H9 (cell line): ENCODE measurements at places on chromosomes 1 and 21. TPM values are rescaled to one million over a fixed set of nuclear protein-coding genes. Genes with fewer than 3 reads are reported as not detected.
A peak's percentile ranks its signal among the peaks of the same experiment; 100 is the strongest.

OR10K2 gene
- total RNA-seq = not detected in 2 replicates

PKP1 gene
- 0.09 and 0.13 TPM in 2 replicates for total RNA-seq

FCRLA gene
- not detected in 2 replicates for total RNA-seq

MROH9 gene
- total RNA-seq = not detected in 2 replicates

BMP8A gene
- 0.52 and 0.94 TPM in 2 replicates for total RNA-seq

GRCh38 chr1:246632281-246633168 is 66.3 kb downstream of the CNST start:
- no peak overlapping the region for H3K4me3 ChIP-seq
- H3K4me1 ChIP-seq = no peaks in the 10 kb centered on the region
- H3K36me3 ChIP-seq = peaks cover 3% of the 10 kb centered on the region; the same call in 1 of the 3 replicates
- no peaks in the 10 kb centered on the region for H3K27me3 ChIP-seq

GRCh38 chr1:109659145-109659544 is 3.2 kb downstream of the GSTM4 start:
- H3K4me1 ChIP-seq = no peaks in the 10 kb centered on the region
- no peak for DNase-seq
- H3K27me3 ChIP-seq = no peaks in the 10 kb centered on the region
- no peak overlapping the region for H3K27ac ChIP-seq
- H3K36me3 ChIP-seq = no peaks in the 10 kb centered on the region

GRCh38 chr1:162133566-162133965 is 64.1 kb downstream of the NOS1AP start:
- H3K36me3 ChIP-seq = no peaks in the 10 kb centered on the region
- H3K4me1 ChIP-seq = peaks cover 6% of the 10 kb centered on the region
- no peak overlapping the region for H3K4me3 ChIP-seq
- no peaks in the 10 kb centered on the region for H3K27me3 ChIP-seq
- no peak overlapping the region for H3K27ac ChIP-seq

- no peaks in the 10 kb centered on the region for H3K36me3 ChIP-seq
- H3K27me3 ChIP-seq = no peaks in the 10 kb centered on the region; the same call in 1 of the 2 replicates
- no peak overlapping the region for H3K4me3 ChIP-seq
- no peak for DNase-seq
- no peaks in the 10 kb centered on the region for H3K4me1 ChIP-seq
Measured at GRCh38 chr1:5338466-5338865, 653.8 kb downstream of the NPHP4 start.

DNA sequence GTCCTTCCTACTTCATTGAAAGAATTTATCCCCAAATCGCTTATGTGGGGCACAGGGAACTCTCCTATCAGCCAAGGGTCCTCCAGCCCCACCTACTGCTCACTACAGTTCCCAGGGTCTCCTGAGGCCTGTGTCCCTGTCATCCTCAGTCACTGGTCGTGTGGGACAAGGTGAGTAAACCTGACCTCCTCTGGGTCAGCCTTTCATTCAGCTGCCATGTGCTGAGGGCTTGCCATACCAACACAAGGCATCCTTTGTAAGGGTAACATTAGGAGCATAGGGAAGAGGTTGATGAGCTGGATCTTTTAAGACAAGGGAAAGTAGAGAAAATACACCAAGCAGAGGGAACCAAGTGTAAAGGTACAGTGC is 11.2 kb upstream of the SNAPIN start:
- no peaks in the 10 kb centered on the region for H3K27me3 ChIP-seq
- DNase-seq = peak; percentile 58
- H3K4me1 ChIP-seq = no peaks in the 10 kb centered on the region
- no peak overlapping the region for H3K27ac ChIP-seq
- peaks cover 43% of the 10 kb centered on the region for H3K36me3 ChIP-seq

GRCh38 chr21:44579833-44580144 is 615 bp downstream of the KRTAP10-5 start:
- no peak overlapping the region for H3K4me3 ChIP-seq
- peak; percentile 23 for DNase-seq
- H3K36me3 ChIP-seq = no peaks in the 10 kb centered on the region; the same call in 1 of the 3 replicates
- no peaks in the 10 kb centered on the region for H3K4me1 ChIP-seq
- H3K27me3 ChIP-seq = no peaks in the 10 kb centered on the region

DNA sequence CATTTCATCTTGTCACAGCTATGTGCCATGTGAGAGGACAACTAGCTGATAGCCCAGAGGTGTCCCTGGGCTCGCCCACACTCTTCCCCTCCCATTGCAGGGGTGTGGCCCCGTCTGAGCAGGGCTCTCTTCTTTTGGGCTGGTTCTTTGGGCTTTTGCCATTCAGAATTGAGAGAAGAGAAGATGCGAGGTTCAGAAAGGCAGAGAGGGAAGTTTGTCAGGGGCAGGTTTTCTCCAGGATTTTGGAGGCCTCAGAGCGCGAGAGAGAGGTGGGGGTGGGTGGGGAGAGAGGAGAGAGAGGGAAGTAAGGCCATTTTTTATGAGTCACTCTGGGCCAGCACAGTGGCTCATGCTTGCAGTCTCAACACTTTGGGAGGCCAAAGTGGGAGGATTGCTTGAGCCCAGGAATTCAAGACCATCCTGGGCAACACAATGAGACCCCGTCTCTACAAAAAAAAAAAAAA is 5.2 kb downstream of the IFI6 start:
- no peak overlapping the region for H3K4me3 ChIP-seq
- DNase-seq = no peak
- no peak overlapping the region for H3K27ac ChIP-seq
- no peaks in the 10 kb centered on the region for H3K36me3 ChIP-seq
- H3K27me3 ChIP-seq = no peaks in the 10 kb centered on the region; the same call in 1 of the 2 replicates

DNA sequence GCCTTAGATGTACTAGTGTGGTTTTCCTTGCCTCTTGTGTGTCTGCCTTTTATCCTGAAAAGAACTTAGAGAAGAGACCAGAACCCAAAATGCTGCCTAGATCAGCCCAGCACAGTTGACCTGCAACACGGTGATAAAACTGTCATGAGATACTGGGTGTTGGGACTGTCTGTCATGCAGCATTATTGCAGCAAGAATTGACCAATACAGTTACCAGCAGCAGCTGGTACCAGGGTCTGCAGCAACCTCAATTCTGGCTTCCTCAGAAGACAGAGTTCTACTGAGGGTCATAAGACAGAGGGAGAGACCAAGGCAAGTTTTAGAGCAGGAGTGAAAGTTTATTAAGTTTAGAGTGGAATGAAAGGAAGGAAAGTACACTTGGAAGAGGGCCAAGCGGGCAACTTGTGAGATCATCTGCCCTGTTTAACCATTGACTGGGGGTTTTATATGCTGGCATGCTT is 182.0 kb downstream of the DYRK1A start:
- no peak for DNase-seq
- no peaks in the 10 kb centered on the region for H3K27me3 ChIP-seq
- H3K4me1 ChIP-seq = no peaks in the 10 kb centered on the region; the same call in 1 of the 2 replicates
- H3K36me3 ChIP-seq = no peaks in the 10 kb centered on the region

- H3K4me3 ChIP-seq = no peak overlapping the region
- no peaks in the 10 kb centered on the region for H3K36me3 ChIP-seq
- H3K27ac ChIP-seq = no peak overlapping the region
Measured at GRCh38 chr1:69290291-69290690, 277.4 kb upstream of the LRRC7 start.

- no peaks in the 10 kb centered on the region; the same call in 2 of the 3 replicates for H3K36me3 ChIP-seq
- no peak for DNase-seq
- no peak overlapping the region for H3K4me3 ChIP-seq
- H3K27me3 ChIP-seq = no peaks in the 10 kb centered on the region
- no peak overlapping the region for H3K27ac ChIP-seq
- peaks cover 5% of the 10 kb centered on the region; the same call in 1 of the 2 replicates for H3K4me1 ChIP-seq
Measured at GRCh38 chr21:43281661-43282357, 113.0 kb downstream of the CRYAA start.

GRCh38 chr1:107964336-107965109 is 457 bp downstream of the VAV3 start:
- DNase-seq = peak; percentile 71
- no peaks in the 10 kb centered on the region; the same call in none of the 2 replicates for H3K4me1 ChIP-seq
- H3K27me3 ChIP-seq = no peaks in the 10 kb centered on the region; the same call in 1 of the 2 replicates
- no peaks in the 10 kb centered on the region for H3K36me3 ChIP-seq
- no peak overlapping the region for H3K27ac ChIP-seq
- H3K4me3 ChIP-seq = peak overlapping the region; percentile 95

- no peaks in the 10 kb centered on the region for H3K27me3 ChIP-seq
- H3K36me3 ChIP-seq = no peaks in the 10 kb centered on the region; the same call in 1 of the 2 replicates
- H3K27ac ChIP-seq = no peak overlapping the region
- no peak overlapping the region for H3K4me3 ChIP-seq
- H3K4me1 ChIP-seq = peaks cover 3% of the 10 kb centered on the region; the same call in 1 of the 2 replicates
Measured at GRCh38 chr1:99755664-99756063, 10.8 kb downstream of the FRRS1 start.

DNA sequence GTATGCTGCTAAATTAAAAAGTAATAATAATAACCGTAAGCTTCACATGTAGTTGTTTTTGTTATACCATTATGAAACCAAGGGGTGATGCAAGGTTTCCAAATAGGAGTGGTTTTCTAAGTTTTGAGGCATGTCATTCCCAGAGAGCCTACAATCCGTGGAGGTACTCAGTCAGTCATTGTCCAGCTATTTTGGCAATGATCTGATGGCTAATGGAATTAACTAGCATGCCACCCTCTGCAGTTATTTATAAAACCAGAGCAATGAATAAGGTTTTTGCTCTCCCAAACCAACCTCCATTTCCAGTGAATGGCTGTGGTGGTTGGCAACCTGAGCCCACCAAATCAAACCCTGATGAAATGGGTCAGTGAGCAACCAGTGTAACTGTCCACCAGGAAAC is 106.4 kb downstream of the TBX15 start:
- no peak for DNase-seq
- H3K4me3 ChIP-seq = no peak overlapping the region
- H3K27me3 ChIP-seq = no peaks in the 10 kb centered on the region
- no peaks in the 10 kb centered on the region for H3K4me1 ChIP-seq
- H3K27ac ChIP-seq = no peak overlapping the region
- H3K36me3 ChIP-seq = no peaks in the 10 kb centered on the region

- H3K27ac ChIP-seq = no peak overlapping the region
- H3K4me3 ChIP-seq = no peak overlapping the region
- no peaks in the 10 kb centered on the region for H3K27me3 ChIP-seq
- DNase-seq = no peak
- H3K4me1 ChIP-seq = no peaks in the 10 kb centered on the region
Measured at GRCh38 chr1:97806996-97807520, 113.8 kb downstream of the DPYD start.

GRCh38 chr1:243731301-243731891 is 118.6 kb downstream of the AKT3 start:
- peaks cover 7% of the 10 kb centered on the region; the same call in 1 of the 2 replicates for H3K4me1 ChIP-seq
- no peak overlapping the region for H3K4me3 ChIP-seq
- no peaks in the 10 kb centered on the region; the same call in 1 of the 2 replicates for H3K36me3 ChIP-seq
- no peak for DNase-seq
- H3K27me3 ChIP-seq = no peaks in the 10 kb centered on the region

DNA sequence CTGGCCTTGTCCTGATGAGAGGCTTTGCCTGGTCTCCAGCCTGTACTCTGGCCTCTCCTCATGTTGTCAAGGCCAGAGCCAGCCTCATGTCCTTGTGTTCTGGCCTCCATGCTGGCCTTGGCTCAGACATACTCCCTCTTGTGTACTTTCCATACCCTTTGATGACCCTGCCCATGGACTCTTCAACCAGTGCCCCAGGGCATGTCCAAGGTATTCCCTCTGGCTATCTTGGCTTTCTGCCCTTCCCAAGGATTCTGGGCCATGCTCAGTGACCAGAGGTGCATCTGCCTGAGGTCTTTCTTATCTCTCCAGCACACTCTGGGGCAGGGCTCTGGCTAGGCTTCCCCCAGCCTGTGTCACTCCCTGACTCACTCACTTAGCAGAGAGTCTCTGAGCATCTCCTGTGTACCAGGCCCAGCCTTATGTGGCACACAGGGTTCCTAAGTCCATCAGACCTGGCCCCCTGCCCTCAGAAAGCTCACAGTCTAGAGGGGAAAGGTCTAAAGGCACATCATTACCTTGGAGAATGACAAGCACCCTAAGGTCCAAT is 141.4 kb upstream of the GRIK3 start:
- no peak overlapping the region for H3K27ac ChIP-seq
- no peaks in the 10 kb centered on the region for H3K27me3 ChIP-seq
- DNase-seq = no peak
- H3K4me3 ChIP-seq = no peak overlapping the region
- no peaks in the 10 kb centered on the region for H3K4me1 ChIP-seq

GRCh38 chr1:20071416-20071815 is 1.4 kb downstream of the PLA2G5 start:
- H3K27me3 ChIP-seq = no peaks in the 10 kb centered on the region
- DNase-seq = no peak
- no peak overlapping the region for H3K4me3 ChIP-seq
- no peak overlapping the region for H3K27ac ChIP-seq
- no peaks in the 10 kb centered on the region for H3K4me1 ChIP-seq

GRCh38 chr1:84090447-84091245 is 53.4 kb upstream of the PRKACB start:
- H3K27me3 ChIP-seq = no peaks in the 10 kb centered on the region
- DNase-seq = no peak
- H3K4me1 ChIP-seq = no peaks in the 10 kb centered on the region
- no peak overlapping the region for H3K27ac ChIP-seq
- no peak overlapping the region for H3K4me3 ChIP-seq

GRCh38 chr1:10721381-10722321 is 74.8 kb downstream of the CASZ1 start:
- no peak overlapping the region for H3K27ac ChIP-seq
- no peaks in the 10 kb centered on the region for H3K36me3 ChIP-seq
- DNase-seq = peak; percentile 66
- peak overlapping the region; percentile 23; the same call in 2 of the 3 replicates for H3K4me3 ChIP-seq

DNA sequence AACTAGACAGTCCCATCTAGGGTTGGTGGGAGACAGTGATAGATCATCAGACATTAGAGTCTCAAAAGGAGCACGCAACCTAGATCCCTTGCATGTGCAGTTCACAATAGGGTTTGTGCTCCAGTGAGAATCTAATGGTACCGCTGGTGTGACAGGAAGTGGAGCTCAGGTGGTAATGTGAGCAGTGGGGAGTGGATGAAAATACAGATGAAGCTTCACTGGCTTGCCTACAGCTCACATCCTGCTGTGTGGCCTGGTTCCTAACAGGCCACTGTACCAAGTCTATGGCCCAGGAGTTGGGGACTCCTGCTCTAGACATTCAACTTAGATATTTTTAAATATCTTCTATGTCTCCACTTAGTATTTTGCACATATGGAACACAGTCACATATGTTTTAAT is 231.1 kb upstream of the NRIP1 start:
- no peaks in the 10 kb centered on the region; the same call in 1 of the 2 replicates for H3K4me1 ChIP-seq
- H3K27ac ChIP-seq = no peak overlapping the region
- peaks cover 2% of the 10 kb centered on the region; the same call in 1 of the 3 replicates for H3K36me3 ChIP-seq

DNA sequence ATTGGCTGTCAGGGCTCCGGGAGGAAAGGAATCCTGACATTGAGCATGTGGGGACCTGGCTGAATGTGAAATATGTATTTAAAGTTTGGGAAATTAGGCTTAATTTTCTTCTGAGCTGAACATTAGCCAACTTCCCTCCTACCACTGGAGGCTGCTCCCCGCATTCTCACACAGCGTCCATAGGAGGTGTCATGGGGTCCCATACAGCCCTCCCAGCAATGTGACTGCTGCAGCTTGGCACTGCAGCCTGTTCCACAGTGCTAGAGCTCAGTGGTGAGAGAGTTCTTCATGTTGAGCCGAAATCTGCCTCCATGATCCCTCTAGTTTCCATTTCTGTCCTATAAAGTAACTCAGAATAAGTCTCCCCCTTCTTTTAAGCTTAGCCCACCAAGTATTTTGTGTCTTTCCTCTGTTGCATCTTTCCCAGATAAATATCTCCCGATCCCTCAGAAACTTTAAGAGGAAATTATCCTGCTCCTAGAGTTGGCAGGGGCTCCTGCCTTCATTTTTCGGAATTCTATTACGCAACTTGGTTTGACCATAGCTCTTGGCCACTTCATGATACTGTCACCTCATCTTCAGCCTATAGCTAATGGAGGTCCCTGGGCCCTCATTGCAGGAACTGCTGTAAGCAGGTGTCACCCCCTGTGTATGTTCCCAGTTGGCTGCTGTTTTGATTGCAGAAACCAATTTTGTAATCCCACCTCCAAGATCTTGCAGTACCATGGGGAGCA is 2.0 kb downstream of the FCRL6 start:
- H3K27me3 ChIP-seq = no peaks in the 10 kb centered on the region
- H3K36me3 ChIP-seq = no peaks in the 10 kb centered on the region
- no peak overlapping the region for H3K4me3 ChIP-seq
- H3K4me1 ChIP-seq = no peaks in the 10 kb centered on the region
- H3K27ac ChIP-seq = no peak overlapping the region
